Renal cortex interstitium (tissue), 15 donors: ENCODE measurements at places on chromosomes 4 and X.

DNA sequence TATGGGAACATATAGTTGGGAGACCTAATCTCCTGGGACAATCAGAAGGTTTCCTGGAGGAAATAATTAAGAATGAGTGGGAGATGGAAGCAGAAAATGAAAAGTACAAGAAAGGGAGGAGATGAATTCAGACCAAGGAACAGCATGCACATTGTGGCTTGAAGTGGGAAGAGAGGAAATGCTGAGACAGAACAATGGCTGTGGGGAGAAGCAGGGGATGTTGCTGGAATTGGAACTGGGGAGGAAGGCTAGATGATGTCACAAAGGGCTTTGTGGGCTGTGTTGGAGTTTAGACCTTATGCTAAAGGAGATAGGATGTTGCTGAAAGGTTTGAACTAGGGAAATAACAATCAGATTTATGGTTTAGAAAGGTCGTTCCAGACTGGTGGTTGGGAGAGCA, 119.5 kb upstream of the DIPK2B start:
- no peak for DNase-seq

DNA sequence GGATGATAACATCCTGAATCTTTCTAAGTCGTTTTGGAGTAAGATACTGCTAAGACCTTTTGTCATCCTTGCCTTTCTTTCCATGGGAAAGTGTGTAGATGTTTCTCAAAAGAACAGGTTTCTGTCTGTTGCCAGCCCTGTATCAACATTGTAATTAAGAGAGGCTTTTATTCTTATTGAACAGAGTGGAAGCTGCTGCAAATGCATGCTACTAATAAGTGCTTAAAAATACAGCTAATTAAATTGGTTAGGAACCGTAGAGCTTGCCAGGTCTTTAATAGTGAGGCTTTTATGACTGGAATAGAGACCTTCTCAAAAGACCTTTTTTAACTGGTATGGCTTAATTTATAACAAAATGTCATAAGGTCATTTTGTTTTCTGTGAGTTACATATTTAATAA, 34.4 kb downstream of the INTU start:
- DNase-seq, result no peak

- DNase-seq, result no peak
These were observed 436.2 kb downstream of the TLL1 start for GRCh38 chr4:166309286-166309685.

DNA sequence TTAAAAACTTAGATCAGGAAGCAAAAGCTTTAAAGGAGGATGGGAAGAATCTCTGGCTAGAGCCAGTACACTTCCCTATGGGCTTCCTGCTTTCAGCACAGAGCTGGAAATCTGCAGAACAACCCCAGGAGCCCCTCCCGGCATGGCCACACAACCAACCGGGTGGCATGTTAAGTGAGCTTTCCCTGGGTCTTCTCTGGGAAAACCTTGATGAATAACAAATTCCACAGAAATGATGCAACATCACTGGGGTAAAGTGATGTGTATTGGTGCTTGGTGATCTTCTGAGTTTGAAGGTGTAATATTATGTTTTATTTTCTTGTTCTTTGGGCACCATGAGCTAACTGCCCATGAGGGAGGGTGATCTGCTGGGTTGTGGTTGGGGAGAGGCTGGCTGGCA, 22.1 kb downstream of the NHS start:
- DNase-seq, result no peak

DNA sequence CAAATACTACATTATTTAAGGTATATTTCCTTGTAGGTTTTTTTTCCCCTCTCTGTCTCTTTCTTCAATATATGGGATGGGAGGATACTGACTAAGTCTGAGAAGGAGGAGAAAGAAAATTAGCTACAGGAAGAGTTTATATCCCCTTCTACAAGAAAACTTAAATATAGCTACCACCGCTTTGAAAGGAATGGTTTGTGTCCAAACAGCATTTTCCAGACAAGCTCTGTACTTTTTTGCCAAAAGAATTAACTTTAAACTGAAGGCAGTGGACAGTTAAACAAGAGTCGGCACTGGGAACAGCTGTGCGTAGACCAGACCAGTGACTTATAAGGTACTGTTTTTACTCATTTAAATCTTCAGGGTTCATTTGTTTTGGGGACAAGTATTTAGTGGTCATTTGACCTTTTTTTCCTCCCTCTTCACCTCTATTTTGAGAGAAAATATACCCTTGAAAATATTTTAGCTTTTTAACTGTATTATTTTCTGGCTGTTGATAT, 303.7 kb downstream of the ARHGAP24 start:
- no peak for DNase-seq

GRCh38 chrX:261919-262352, 19.2 kb upstream of the PLCXD1 start:
- no peak for DNase-seq

DNA sequence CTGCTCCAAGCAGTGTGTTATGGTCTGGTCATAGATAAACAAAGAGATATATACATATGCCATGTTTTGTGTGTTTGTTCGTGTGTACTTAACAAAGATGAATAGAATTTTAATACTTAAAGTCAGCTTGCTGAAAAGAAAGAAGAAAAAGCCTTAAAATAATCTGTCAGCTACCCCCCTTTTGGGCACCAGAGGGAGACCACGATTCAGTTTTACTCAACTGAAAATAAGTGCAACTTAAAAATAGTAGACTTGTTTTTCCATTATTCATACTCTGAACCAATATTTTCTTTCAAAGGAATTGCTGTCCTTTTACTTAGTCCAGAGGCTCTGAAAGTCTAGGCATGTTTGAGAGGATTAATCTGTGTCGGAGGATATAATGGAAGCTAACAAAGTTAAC, 181.7 kb upstream of the AGTR2 start:
- no peak for DNase-seq

GRCh38 chr4:10743357-10743756, 58.8 kb upstream of the CLNK start:
- no peak for DNase-seq

- peak; percentile 37 for DNase-seq
These were observed 98.3 kb upstream of the MAOA start for GRCh38 chrX:43557792-43558191.

DNA sequence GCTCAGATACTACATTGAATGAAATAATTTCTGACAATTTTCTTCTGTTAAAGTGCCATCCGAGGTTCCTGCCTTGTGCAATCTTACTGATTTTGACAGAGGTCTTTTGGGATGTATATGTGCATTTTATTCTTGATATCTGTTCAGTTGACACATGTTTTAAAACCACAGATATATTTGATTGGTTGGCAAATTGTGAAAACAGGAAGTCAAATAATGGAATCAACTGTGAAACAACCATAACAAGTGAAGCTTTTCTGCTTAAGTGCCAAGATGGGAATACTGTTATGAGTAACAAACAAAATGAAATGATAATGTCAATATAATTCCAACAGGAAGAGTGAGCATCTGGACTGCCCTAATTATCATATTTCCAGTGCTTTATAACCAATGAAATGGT, 84.9 kb upstream of the TET2 start:
- DNase-seq, result no peak

- no peak for DNase-seq
These were observed 5.6 kb downstream of the MSANTD1 start for GRCh38 chr4:3254302-3255131.

- no peak for DNase-seq
These were observed 244.3 kb downstream of the PTTG2 start for GRCh38 chr4:38204339-38205035.

DNA sequence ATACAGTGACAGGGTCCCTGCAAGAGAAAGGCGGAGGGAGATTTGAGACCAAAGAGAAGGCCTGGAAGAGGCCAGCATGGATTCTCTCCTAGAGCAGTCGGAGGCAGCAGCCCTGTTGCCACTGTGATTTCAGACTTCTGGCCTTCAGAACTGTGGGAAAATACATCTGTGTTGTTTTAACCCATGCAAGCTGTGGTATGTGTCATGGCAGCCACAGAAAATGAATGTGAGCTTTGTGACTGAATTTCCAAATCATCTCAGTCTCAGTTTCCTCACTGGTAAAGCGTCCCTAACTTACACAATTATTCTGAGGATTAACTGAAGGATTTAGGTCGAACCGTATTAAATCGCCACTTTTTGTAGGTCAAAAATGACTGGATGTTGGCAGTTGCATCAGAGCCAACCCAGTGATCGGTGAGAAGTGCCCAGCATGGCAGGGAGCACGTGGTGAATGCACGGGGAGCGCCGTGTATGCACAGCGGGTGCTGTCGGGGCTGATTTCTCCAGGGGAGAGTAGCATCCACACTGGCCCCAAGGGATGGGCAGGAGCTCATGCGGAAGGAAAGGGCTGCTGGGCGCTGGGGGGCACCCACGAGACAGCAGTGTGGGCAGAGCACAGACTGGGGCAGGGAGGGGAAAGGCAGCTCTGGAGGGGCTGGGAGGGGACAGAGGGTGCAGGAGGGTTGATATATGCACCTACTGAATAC, 23.8 kb upstream of the NSG1 start:
- DNase-seq, result no peak

- no peak for DNase-seq
These were observed 24.2 kb downstream of the GPC4 start for GRCh38 chrX:133391111-133391510.

- no peak for DNase-seq
These were observed 859.4 kb upstream of the FTHL17 start for GRCh38 chrX:31931225-31931624.

DNA sequence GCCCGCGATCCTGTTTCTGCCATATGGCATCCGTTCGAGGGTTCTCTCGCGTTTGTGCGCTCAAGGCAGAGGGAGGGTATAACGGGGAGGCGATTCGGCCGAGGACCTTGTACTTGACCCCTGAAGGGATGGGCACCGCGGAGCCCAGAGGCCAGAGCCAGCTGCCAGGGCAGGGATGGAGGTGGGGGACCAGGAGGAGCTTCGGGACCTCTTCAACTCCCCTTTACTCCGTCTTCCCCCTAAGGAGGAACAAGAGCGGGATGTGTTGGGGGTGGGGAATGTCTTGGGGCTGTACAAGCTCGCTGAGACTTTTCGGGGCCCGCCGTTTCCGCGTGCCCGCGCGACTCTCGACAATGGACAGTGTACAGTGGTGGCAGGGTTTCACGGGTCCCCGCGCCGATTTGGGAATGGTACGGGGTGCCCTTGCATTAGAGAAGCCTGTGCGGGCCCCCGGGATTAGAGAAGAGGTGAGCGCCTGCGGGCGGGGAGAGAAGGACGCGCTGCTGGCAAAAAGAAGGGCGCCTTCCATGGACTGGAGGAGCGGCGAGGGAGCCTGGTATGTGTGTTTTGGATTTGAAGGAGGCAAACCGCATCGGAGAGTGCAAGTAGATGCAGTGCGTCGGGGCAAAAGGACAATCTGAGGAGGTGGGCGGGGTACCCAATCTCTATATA, 760 bp downstream of the UGT8 start:
- DNase-seq, result peak; percentile 43

- no peak for DNase-seq
These were observed 89.8 kb upstream of the ADGRG2 start for GRCh38 chrX:19212037-19212436.

DNA sequence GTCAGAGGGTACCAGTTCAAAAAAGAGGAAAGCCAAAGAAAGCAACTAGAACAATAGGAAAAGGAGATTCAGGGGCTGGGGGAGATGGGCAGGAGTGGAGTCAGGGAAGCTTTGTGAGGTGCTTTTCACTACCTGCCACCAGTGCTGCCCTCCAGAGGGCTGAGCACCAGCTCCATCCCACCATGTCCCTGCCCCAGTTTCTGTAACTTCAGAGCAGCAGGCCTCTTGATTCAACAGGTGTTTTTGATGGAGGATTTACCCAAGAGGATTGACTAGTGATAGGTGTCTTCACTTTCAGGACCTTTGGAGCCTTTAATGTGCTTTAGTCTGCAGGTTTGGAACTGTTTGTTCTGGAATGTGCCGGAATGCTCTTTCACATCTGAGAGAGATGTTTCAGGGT, 12.1 kb downstream of the KIT start:
- DNase-seq, result no peak

DNA sequence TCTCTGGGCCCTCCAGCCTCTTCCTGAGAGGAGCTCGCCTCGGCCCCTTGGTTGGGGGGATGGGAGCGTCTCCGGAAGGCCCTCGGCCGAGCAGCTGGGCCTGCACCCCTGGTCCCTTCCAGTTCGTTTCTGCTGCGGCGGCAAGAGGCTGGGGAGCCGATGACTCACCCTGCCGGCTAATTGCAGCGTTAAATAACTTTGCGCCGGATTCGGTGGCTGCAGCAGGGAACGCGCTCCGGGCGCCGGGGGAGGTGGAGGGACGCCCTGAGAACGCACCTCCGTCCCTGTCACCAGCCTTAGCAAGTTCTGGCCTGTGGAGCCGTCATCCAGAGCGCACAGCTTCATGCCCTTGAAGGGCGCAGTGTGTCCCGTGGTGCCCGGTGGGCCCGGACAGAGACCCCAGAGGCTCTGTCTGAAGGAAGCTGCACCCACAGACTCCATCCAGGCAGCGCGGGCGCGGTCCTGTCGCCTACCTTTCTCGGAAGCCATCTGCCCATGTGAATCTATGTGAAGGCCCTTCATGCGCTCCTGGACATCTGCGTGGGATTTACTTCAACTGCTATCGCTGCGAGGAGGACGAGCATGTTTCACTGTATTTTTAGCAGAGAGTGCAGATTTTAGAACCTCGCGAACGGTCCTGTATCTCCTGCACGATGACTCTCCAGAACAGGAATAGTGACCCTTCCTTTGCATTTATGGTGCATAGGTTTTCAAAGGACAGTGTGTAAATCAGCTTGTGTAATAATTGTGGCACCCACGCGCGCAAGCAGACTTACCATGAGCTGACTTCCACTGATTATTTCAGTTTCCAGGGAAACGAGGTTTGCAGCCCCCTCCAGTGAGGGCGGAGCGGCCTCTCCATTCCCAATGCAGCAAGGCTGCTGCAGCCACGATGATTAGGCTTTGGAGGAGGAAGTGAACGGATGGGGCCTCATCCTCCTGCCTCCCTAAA, 1.7 kb upstream of the TMEM271 start:
- no peak for DNase-seq

GRCh38 chr4:58144721-58145120, 1034.5 kb upstream of the IGFBP7 start:
- DNase-seq, result no peak

DNA sequence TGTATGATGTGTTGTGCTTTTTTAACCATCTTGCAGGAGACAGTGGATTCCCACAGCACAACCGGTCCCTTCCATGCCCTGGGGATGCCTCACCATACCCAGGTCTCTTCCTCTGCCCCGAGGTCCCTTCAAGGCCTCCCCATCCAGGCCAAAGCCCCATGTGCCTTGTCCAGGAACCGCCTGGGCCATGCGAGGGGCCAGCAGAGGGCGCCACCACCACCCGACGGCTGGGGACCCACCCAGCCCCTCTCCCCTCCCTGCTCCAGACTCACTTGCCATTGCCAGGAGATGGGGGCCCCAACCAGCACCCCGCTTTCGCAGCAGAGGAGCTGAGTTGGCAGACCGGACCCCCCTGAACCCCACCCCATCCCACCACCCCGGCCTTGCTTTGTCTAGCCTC, 485.5 kb downstream of the TRAM1L1 start:
- DNase-seq, result no peak

DNA sequence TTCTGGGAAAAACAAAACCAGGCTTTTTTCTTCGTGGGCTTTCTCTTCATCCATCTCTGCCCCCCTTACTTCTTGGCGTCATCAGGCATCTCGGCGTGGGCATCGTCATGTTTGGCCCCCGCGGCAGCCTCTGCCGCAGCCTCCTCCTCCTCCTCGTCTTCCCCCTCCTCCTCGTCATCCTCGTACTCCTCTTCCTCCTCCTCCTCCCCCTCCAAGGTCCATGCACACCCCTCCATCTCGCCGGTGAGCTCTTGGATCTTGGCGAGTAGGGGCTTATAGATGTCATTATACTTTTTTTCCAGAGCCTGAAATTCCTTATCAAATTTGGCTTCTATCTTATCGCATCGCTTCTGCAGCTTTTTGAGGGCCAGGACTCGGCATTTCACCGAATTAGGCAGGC, 488 bp downstream of the NAP1L5 start:
- DNase-seq, result no peak

- DNase-seq, result no peak
These were observed 33.5 kb downstream of the SNX25 start for GRCh38 chr4:185242749-185243533.

- DNase-seq, result no peak
These were observed 472.5 kb downstream of the STPG2 start for GRCh38 chr4:97670703-97671269.
